Psoas muscle (tissue), 8 donors: ENCODE measurements at places on chromosomes 13 and 19. TPM values are rescaled to one million over a fixed set of nuclear protein-coding genes. Genes with fewer than 3 reads are reported as not detected.

SIGLEC5 gene
- polyA plus RNA-seq: not detected

VN1R4 gene
- polyA plus RNA-seq: not detected

ADAMTS10 gene
- polyA plus RNA-seq: 3.8 TPM

BTBD2 gene
- 49.0 TPM for polyA plus RNA-seq

- no peak for DNase-seq
Measured at GRCh38 chr19:1441677-1442438, 3.7 kb downstream of the RPS15 start.

DNA sequence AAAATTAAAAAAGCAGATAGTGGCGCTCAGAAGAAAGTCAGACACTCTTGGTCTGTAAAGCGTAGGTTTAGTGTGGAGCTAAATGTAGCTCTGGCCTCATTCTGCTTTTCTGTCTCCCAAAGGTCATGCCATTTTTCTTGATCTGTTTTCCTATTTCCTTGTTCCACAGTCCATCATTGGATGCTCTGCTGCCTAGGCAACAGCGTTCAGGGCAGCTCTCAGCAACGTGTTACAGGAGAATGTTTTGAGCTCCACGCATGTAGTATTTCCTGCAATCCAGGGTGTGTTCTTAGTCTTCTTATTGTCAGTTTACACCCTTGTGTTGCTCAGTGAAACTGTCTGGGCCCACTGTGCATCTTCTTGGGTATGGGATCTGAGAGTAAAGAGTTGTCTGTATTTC lies 46.0 kb upstream of the PCDH8 start:
- DNase-seq: no peak

- no peak for DNase-seq
Measured at GRCh38 chr19:12784394-12784870, 6.9 kb upstream of the JUNB start.

GRCh38 chr19:45104658-45105349 lies 11.8 kb downstream of the PPP1R37 start:
- DNase-seq: no peak

GRCh38 chr13:45751885-45752284 lies 49.8 kb downstream of the CBY2 start:
- DNase-seq: no peak

DNA sequence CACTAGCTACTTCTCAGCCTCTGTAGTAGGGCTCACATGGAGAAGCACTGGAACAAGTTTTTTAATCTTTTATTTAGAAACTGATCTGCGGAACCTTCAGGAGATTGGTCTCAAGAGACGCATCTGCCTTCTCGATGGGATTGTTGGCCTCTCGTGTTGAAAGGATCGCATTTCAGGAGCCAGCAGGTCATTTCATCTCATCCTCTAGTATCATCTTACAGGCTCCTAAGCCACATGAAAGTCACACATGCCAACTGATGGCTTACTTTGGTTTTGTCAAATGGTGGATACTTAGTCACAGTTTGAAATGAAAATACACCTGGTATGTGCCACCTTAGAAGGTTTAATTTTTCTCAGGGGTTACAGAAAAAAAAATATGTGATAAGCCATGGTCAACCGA lies 1703.6 kb downstream of the EFNB2 start:
- DNase-seq: no peak

DNA sequence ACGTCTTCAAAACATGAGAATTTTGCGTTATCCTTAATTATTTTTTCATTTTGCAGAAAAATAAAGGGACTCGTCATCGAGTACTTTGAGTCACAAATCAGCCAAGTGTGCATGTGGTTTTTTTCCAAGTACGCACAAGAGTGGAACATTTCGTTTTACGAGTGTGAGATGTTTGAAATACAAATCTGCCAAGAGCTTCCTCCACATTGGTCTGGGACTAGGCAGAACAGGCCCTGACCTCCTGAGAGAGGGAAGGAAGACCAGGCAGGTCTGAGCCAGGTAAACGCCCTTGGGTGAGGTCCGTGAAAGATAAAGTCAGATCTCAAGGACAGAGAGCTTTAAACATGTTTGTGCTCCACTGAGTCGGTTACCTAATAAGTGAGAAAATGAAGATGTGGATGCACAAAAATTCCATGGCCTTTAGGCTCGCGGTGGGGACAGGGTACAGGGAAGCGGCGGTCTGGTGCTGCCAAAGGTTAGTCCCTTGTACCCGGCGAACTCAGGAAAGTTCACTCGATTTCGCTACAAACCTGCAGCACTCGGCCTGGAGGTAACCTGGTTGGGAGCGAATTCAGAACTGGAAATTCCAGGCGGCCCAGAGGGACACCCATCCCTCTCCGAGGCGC lies 473 bp upstream of the ITM2B start:
- no peak for DNase-seq

GRCh38 chr13:110329258-110329657 lies 22.2 kb downstream of the COL4A2 start:
- no peak for DNase-seq

DNA sequence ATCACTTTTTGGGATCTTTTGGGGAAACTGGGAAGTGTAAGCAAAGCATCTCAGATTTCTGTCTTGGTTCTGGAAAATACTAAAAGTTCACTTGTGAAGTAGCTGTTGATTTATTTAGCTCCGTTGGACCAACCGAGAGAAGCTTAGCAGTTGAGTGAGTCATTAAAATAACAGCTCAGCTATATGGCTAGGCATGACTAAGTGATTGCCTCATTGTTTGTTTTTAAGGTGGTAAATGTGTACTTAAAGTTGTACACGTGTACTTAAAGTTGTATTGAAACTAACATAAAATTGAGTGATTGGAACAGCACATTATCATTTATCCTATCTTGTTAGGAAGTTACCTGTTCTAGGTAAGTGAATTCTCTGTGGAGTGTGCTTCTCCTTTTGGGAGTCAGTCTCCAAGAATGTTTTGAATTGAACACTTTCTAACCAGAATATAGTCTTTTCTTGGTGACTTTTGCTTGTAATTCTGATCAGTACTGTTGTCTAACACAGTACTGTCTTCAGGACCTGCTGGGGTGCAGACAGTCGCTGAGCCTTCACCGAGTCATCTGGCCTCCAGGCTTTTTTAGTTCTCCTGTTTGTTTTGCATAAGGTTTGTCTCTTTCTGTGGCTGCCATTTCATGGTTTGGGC lies 2.9 kb upstream of the DCUN1D2 start:
- no peak for DNase-seq

DNA sequence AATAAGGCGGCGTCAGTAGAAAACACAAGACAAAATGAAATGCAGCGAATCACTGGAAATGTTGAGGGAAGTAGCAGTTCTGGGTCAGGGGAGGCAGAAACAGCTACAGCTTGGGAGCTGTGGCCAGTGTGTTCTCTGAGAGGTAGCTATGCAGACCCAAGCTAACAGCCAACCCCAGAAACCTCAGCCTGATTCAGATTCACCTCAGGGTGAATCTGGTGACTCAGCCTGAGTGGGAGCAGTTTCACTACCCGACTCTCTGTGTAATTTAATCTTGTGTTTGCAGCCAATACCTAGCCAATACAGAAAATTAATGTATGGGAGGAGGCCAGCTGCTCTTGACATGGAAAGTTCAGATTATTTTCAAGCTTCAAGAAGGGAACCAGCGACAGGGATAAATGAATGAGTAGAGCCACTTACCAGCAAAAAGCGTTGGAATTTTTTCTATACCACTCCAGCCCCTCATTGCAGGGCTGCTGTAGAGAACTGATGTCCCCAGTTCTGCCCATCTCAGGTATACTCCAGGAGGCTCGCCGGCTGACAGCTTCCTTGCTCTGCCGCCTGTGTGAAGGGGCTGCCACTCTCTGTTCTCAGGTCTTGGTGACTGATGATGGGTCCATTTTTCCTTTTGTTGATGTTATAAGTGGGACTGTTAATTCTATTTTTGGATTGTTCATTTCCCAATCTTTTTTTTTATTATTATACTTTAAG lies 8.9 kb downstream of the IGFL3 start:
- no peak for DNase-seq

- no peak for DNase-seq
Measured at GRCh38 chr13:27079421-27079958, 92.1 kb downstream of the USP12 start.

DNA sequence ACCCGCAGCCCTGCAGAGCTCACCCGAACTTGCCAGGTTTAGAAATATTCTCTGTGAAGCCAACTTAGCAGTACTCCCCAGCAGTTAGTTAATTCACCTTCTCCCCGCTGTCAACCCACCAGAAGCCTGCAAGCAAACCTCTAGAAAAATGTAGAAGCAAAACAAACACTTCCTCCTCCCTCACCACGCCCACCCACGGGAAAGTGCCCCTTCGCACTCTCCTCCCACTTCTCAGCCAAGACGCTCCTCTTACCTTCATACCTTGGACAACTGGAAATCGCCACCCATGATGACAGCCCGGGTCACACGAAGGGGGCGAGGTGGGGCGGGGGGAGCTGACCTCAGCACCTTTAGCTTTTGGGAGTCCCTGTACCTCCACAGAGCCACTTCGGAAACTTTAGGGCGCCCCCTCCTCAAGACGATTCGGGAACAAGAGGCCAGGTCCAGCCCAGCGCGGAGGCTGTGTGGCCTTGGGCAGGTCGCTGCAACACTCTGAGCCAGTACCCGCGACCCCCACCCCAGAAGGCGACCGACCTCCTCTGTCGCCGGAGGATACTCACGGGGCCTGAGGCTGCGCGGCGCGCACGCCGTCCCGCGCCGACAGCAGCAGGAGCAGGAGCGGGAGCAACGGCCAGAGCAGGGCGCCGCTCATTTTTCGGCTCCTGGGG lies 485 bp downstream of the CPAMD8 start:
- DNase-seq: no peak
